ENCODE measurements at places on chromosomes 6 and 20.

DNA sequence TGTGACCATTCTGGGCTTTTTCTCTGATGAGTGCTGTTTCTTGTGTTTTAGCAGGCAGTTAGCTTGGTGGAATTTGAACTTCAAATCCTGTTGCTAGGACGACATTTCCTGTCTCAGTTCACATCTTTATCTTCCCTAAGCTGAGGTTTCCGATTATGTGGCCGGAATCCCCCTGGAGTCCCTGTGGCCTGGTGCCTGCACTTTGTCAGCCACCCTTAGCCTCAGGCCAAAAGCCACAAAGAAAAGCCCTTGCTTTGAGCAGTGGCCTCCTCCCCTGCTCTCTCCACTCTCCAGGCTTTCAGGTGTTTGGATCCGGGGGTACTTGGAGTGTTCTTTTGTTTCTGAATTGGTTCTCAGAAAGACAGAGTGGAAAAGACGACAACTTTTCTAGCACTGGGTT lies 59.9 kb upstream of the PMEPA1 start:
- DNase-seq = no peak

- DNase-seq = no peak
Measured at GRCh38 chr6:133983099-133983939, 30.3 kb downstream of the TBPL1 start.

- no peak for DNase-seq
Measured at GRCh38 chr6:113699239-113699638, 157.9 kb upstream of the MARCKS start.

- no peak for DNase-seq
Measured at GRCh38 chr6:125310994-125311649, 9.4 kb upstream of the HDDC2 start.

DNA sequence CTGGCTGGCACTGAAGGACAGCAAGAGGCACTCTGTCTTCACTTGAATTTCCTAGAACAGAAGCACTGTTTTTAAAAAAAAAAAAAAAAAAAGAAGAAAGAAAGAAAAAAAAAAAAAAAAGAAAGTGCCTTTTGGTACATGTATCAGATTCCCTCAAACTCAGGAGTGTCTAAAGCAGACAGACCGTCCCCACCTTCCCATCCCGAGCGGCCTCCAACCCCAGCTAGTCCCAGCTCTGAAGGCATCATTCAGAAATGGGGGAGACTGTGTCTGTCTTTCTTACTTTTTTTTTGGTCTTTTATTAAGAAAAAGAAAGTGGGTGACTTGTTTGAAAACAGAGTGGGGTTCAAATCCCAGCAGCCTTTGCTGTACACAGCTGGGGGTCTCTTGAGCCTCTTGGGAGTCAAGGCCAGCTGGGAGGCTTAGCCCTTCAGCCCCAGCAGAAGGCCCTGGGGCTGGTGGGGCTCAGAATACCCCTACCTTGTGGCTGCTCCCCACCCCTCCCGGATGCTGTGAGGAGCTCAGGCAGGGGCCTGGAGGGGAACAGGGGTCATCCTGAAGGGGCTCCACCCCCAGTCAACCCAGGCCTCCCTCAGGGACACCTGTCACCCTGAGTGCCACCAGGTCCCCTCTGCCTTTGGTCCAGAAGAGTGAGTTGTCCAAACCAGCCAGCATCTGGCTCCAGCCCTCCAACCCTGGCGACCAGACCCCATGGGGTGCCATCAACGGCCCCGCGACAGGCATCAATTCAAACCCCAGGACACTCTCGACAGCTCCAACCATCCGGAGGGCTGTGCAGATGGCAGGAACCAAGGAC lies 128.3 kb downstream of the TAF4 start:
- DNase-seq = peak; percentile 4

- DNase-seq = no peak
Measured at GRCh38 chr6:56372406-56372995, 125.1 kb upstream of the COL21A1 start.

DNA sequence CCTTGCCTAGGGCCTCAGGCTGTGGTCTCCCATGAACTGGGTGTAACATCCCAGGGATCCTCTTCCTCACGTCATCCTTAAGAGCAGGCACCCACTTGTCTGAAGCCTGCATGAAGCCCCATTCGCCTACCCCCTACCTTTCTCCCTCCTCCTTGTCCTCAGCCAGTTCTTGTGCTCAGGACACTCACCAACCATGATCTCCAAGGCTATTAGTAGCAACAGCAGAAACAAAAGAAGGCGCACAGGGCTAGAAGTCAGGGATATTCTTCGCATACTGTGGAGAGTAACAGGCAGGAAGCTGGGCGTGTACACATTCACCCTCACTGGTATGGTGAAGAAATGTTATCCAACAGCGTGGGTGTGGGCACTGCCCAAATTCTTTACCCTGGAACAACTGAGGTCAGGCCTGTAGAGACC lies 7.3 kb downstream of the RAET1E start:
- DNase-seq = no peak

- no peak for DNase-seq
Measured at GRCh38 chr6:104227508-104227907, 632.2 kb downstream of the HACE1 start.

GRCh38 chr20:20410678-20411077 lies 42.8 kb downstream of the INSM1 start:
- peak; percentile 25 for DNase-seq

GRCh38 chr6:157135691-157136090 lies 187.6 kb downstream of the TMEM242 start:
- DNase-seq = no peak

DNA sequence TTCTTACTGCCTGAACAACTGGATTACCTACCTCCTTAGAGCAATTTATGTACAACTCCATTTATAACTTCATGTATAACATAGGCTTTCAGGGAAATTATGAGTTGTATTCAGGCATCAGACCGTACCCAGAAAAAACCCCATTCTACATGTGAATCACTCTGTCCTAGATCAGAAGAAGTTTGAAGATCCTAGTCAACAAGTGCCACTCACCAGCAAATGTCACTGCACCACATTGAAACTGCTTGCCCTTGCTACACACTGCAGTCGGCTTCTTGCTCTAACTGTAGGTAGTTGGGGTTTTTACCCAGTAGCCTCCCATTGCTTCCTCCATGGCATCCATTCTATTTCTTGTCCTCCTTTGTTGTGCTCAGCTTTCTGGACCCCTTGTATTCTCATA lies 132.4 kb downstream of the DNAH8 start:
- DNase-seq = no peak

DNA sequence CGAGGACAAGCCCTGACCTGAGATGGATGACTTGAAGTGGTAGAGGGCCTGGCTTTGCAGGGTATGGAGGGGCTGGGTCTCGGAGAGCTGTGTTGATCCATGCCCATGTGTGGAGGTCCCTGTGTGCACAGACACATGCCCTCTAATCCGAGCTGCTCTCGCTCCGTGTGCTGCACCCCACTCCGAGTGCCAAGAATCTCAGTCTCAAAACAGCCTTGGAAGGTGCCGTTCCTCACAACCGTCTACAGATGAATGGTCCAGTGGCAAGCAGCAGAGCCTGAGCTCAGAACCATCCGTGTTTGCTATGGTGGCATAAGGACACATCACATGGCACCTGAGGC lies 92.4 kb downstream of the RAMACL start:
- DNase-seq = no peak

DNA sequence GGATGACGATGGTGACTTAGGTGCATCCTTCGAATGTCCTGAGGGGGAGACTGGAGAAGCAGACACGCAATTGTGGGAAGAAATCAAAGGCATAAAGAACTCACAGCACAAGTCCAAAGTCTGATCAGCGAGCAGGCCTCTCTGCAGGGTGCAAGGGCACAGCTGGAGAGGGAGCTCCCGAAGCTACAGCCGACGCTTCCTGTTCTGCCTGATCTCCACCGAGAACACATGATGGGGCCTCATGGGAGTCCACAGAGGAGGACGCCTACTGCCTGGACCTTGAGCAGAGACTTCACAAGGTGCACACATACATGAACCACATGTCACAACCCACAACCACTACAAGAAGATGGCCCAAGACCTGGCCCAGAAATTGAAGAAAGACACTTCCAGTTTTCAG lies 51.4 kb downstream of the RIN2 start:
- DNase-seq = no peak

DNA sequence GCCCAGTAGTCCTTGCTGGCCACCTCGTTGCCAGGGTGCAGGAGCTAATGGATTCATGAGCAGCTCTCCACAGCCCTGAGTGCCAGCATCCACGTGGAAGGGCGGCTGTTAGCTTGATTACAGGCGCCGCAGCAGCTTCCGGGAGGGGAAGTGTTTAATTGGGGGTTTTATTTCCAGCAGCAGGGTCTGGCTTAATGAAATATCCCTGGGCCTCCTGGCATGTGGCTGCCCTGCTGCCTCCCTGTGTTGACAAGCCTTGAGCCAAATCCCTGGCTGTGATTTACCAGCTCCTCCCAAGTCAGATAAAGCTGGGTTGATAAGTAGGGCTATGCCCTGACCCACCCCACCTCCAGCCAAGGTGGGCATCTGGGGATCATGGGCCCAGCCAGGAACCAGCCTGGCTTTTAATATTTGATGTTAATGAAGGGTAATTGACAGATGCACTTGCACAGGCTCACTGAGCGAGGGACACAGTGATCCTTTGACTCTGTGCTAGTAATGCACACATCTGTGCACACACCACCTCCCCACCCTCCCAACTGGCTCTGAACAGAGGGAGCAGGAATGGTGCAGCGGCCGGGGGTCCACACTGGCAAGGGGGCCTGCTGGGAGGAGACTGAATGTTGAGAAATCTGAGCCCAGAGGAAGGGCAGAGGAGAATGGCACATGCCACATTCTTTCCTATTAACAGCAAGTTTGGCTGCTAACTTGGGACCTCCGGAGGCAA lies 13.6 kb downstream of the GLP1R start:
- no peak for DNase-seq

GRCh38 chr6:13593103-13593502 lies 18.7 kb downstream of the SIRT5 start:
- no peak for DNase-seq

DNA sequence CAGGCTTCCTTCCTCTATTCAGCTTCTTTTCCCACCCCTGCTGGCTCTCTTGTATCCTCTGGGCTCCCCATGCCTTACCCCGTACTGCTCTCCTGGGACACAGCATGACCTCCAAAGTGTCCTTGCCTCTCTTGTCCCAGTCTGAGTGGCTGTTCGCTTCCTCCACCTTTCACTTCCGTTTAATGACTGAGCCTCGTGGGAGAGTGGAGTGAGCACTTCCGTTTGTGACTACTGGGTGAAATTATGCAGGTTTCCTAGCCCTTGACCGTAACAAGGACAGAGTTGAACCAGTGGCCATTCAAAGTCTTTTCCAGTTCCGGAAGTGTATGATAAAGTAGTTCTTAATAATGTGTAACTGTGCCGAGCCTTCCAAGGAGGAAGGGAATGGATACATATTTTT lies 109.2 kb downstream of the ARID1B start:
- DNase-seq = no peak

DNA sequence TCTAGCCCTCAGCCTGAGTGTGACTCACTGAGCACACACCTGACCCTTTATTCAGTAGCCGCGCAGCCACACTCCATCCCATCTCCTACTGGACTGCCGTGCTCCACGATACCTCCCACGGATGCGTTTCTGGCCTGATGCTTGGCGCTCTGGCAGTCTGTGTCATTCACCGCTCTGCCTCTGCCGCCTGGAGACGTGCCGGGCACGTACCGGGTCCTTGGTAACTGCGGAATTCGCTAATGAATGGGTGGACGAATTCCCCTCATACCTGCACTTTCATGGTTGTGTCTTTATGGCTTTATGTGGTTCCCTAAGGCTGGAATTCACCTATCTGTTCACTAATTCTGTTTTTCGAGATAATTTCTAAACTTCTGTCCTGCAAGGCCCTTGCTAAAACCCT lies 405.7 kb downstream of the QKI start:
- DNase-seq = no peak

DNA sequence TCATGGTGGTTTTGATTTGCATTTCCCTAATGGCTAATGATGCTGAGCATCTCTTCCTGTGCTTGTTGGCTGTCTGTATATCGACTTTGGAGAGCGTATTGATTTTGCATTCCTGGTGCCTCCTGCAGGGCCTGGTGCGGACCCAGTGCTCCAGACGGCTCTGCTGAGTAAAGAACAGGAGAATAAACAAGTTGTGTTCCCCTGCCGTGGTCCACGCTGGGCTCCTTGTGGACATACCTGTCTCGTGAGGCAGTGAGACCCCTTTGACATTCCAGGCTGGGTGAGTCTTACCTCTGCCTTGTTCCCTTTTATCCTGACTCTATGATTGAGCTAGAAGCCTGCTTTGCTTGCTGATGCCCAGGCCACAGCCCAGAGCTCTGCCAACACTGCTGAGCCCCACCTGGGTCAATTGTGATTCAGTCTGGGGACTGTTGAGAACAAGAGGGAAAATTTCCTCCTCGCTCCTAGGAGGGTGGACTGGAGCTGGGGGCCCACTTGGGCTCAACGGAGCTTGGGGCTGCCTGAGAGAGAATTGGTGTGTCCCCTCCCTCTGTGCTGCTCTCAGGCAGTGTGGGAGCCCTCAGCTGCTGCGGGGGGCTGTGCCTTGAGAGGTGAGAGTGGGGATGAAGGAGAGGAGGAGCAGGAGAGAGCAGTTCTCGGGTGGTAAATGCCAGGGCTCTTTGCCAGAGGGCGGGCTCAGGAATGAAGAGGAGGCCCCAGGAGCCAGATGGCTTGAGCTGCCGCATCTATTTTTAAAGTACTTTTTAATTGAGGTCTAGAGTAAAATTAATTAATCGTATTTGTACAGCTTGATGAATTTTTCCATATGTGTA lies 43.7 kb upstream of the PMEPA1 start:
- DNase-seq = no peak

DNA sequence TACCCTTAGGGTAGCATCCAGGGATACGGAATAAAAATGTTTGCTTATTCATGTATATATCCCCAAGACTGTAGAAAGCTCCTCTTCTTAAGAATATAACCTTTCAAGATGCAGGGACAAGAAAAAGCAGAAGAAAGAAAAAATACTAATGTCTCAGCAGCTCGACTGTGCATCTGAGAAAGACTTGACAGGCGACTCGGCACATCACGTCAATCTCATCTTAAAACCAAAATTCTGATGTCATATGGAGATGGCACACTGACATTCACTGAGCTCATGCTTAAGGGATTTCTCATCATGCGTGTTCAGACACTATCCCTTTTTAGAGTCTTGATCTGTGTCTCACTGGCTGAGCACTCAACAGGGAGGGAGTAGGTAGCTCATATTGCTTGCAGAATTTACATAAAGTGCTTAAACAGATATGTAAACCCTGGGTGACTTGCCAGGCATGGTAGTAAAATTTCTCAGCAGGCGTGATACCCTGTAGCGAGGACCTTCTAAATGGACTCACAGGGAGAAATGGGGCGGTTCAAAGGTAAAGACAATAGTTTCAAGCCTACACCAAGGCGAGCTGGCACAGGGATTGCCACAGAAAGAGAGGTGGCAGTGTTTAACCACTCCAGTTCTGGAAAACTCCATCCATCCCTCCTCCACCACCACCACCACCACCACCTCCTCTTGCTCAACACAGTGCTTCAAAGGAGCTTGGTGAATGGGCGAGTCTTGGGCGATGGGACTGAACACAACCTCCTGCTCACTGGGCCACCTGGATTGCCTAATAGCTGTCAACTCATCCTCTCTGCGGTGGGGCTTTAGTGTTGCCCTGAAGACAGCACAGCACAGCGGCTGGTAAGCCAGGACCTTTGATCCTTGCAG lies 330.5 kb downstream of the TFAP2A start:
- no peak for DNase-seq

GRCh38 chr6:47478233-47479139 lies 897 bp downstream of the CD2AP start:
- no peak for DNase-seq
